Stimulated activated CD4-positive, alpha-beta T cell treated with anti-CD3 and anti-CD28 coated beads, TNF-alpha, amount 100 ng/mL, for 24 hours (primary cell): ENCODE measurements at places on chromosomes 5 and 9.

DNA sequence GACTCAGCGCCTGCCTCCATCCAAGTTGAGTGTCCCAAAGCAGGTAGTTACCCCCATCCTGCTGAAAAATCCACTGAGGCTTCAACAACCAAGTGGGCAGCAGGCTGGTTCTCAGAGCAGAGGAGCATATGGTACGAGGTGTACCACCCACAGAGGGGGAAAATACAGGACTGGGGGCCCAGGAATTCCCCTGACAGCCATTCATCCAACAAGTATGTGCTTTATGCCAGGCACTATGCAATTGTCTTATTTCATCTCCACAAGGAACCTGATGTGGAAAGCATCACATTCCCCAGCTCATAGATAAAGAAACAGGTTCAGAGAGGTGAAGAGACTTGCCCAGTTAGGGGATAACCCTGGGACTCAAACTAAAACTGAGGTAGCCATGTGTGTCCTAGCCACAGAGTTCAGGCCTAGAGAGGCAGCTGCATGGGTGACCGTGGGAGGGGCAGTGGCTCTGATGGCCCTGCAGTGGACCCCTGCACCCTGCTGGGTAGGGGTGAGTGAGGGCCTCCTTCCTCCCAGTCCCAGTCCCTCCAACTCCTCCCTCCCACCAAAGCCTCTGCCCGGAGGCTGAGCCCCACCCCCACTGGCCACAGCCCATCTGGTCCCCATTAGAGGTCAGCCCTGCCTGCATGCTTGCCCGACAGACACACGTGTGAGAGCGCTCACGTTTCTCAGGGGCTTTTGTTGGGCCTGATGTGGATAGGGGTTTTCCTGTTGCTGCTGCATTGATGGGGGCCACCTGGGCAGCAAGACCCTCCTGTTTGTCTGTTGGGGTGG lies 11.5 kb downstream of the PDLIM4 start:
- no peak for DNase-seq

GRCh38 chr9:111099199-111100008 lies 61.1 kb upstream of the LPAR1 start:
- no peak for DNase-seq

DNA sequence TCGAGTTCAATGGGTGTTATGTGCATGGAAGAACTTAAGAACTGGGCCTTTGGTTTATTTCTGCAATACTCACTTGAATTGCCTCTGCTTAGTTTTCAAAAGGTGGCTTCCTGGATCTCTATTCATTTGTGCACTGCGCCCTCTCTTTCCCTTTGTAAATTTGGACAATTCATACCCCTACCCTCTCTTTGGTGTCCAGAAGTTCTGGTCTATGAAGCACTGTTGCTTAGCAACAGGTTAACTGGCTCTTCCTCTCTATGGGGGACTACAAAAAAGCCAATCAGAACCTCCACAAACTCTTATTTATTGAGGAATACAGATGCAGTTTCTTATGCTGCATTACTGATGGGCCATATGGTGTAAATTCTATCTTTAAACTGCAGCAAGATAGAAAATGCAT lies 13.5 kb upstream of the FAM120A start:
- no peak for DNase-seq

DNA sequence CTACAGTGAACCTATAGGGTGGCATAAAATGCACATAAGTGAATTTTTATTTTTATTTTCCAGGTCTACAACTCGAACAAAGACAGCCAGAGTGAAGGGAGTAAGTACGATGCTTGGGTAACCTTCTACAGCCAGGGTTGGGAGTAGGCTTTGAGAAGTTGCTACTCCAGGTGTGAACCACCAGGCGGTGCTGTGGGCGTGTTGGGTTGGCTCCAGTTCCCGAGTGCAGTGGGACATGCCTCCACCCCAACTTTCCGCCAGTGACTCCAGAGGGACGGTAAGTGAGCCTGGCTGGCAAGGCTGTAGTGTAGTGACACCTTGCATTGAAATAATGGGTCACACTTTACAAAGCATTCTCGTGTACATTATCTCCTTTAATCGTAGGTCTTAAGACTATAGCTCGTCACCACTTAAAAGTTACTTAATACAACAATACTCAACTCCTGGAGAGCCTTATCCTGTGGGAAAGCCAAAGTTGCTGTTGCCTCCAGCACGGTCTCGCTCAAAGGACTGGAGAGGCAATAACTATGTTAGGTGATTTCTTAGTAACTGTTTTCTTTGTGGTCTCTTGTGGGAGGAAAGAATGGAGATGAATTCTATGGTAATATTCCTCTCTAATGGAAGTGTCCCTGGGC lies 244.0 kb downstream of the ARHGAP26 start:
- DNase-seq = no peak

DNA sequence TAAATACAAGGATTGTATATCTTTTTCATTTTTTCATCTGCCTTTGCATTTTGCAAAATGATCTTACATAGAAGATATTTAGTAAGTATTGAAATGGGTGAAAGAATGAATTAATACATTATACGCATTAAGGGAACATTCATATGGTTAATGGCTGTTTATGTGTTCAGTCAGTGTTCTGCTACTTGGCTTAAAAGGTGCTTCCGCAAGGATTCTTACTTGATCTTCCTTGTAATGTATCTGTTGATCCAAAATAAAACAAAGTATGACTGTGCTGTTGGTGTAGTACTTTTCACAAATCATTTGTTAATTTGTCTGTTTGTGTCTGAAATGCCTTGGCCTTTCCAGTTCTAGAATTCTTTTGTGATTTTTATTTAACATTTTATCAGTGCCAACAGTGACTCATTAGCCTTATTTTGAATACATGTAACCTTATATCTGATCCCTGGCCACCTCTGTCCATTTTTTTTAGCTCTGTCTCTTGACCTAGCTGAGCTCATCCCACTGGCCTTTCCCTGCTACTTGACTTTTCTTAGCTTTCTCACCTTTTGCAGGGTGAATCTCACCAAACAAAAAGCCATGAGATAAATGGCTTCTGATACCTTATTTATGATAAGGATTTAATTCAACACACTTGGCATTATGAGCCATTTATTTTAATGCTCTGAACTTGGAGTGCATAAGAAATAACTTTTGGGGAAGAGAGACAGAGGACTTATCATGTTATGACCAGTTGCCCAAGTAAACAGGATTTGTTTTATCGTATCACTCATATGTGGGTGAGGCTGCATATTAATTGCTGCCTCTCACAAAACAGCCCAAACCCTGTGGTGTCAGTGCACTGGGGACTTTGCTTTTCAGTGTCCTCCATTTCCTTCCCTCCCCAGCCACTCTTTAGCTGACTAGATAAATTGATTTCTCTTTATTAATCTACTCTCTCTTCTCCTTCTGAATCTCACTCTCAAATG lies 340.3 kb downstream of the KDM4C start:
- no peak for DNase-seq

GRCh38 chr9:70462300-70462699 lies 47.8 kb upstream of the KLF9 start:
- no peak for DNase-seq

GRCh38 chr5:102796498-102796897 lies 41.4 kb downstream of the PAM start:
- DNase-seq = no peak

DNA sequence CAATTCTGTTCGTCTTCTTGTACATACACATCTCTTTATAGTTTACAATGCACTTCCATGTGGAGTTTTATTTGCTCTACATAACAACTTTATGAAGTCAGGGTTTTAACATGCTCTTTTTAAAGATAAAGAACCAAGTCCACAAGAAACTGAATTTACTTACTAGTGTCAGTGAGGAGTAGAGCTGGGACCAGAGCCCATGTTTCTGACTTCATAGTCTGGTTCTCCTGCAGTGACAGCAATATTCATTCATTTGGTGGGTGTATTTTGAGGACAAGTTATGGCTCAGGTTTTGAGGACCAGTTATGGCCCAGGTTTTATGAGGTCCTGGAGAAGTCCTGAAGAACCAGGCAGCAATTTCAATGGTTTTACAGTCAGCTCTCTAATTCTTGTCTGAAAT lies 481.9 kb upstream of the TNC start:
- DNase-seq = no peak

- DNase-seq = no peak
These were observed 61.7 kb downstream of the OTULIN start for GRCh38 chr5:14726066-14726838.
